Stimulated activated CD8-positive, alpha-beta memory T cell treated with anti-CD3 and anti-CD28 coated beads, Interleukin-12 subunit alpha, Interleukin-12 subunit beta, amount 100 ng/mL, for 1 hour (primary cell): ENCODE measurements at places on chromosomes 13 and 19.

DNA sequence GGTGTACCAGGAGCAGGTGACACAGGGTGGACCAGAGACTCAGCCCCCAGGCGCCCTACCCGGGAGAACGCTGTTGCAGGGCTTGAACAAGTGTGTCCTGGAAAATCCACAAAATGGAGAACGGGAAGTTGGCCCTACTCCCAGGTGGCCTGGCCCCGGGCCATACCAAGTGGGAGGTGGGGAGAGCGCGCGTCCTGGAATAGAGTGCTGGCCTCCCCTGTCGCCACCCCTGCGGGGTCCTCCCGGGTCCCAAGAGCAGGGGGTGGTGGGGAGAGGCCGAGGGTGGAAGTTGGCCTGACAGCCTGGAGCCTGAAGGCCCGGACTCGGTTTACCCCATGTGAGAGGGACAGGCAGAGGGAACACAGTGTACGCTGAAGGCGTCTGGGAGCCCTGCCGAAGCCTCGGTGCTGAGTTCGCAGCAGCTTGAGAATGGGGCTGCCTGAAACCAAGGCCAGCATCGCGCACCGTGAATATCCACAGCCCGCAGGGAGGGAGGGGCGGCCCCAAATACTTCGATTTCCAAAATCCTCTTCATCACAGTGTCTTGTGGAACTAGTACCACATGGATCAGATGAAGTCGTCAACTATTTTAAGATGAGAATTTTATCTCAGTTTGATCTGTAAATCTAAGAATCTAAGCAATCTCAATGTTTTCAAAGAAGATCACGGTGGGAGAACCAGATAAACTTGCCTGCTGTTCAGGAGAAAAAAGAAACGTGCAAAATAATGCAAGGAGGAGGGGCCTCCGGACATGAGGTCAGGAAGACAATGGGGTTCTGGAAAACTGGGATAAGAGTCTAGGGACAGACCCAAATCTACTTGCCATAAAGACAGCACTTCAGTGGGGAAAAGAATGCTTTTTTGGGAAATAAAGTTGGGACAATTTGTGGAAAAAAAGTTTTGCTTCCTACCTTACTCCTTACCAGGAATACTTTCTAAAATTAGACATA lies 10.4 kb upstream of the KLF16 start:
- DNase-seq = no peak

- no peak for DNase-seq
Observed at GRCh38 chr19:29596885-29597525, 9.1 kb upstream of the POP4 start.

- no peak for DNase-seq
Observed at GRCh38 chr19:12596927-12597548, 13.6 kb downstream of the ZNF490 start.

- no peak for DNase-seq
Observed at GRCh38 chr13:114035186-114035582, 61.3 kb upstream of the C13orf46 start.

DNA sequence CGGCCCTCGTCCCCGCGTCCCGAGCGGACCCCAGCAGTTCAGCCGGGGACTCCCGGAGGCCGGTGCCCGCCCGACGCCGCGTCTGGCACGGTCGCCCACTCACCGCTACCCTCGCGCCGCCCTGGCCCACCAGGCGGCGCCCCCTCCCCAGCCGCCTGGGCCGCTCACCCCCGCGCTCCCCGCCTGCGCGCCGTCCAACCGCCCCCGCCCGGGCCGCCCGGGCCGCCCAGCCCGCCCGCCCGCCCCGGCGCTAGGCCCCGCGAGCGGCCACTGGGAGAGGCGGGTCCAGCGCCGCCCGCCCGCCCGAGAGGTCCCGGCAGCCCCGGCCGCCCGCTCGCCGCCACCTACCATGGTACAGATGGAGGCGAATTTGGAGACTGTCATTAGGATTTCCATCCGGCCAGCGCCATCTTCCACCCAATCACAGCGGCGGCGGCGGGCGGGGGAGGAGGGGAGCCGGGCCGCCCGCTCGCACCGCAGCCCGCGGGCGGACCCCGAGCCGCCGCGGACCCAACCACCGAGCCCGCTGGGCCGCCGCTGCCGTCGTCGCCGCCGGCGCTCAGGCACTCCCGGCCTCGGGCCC lies at the start of gene USP12:
TSS of gene USP12 (minus strand) at position 568 of the 583 bp plus-strand sequence. CDS start at position 396, 172 bp downstream.
- no peak for DNase-seq

DNA sequence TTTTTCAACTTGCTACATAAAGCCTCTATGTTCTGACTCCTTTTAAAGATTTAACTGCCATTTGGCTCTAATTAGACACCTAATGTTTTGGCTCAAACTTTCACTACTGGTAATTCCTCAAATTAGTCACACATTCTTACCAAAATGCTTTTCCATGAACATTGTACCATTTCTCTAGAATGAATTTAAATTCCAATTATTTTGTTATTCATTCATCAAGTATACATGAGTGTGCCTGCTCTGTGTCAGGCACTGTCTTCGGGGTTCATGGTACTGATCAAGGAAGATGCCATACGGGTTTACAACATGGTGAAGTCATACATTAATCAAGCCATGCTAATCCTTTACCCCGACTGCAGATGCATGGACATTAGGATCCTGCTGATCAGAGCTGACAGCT lies 69.1 kb upstream of the POSTN start:
- DNase-seq = no peak

GRCh38 chr13:93963266-93964145 lies 516.0 kb downstream of the DCT start:
- DNase-seq = no peak

DNA sequence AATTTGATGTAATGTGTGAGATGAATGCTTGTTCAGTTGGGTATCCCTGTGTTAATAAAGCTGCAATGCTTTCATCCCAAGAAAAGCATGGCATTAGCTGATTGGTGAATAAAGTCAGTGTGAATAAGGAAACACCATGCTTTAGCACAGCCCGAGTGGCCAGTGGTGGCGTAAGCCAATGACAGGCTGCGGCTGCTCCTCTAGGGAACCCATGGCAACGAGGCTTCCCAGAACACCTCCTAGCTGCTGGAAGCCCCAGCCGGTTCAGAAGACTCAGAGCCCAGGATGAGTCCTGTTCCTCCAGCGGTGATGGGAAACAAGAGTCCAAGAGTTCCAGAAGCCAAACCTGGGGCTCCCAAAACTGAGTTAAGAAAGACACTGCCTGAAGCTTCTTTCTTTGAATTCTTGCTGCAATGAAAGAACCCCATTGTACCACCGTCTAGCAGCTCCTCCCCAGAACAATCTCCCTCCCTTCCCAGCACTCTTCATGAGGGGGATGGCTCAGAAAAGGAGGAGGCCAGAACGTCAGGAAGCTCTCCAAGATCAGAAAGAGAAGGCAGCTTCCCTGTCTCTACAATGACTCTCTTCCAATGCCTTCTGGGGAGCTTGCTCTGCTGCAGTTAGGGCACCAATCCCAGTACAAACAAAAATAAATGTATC lies 58.2 kb downstream of the TSHZ3 start:
- no peak for DNase-seq

DNA sequence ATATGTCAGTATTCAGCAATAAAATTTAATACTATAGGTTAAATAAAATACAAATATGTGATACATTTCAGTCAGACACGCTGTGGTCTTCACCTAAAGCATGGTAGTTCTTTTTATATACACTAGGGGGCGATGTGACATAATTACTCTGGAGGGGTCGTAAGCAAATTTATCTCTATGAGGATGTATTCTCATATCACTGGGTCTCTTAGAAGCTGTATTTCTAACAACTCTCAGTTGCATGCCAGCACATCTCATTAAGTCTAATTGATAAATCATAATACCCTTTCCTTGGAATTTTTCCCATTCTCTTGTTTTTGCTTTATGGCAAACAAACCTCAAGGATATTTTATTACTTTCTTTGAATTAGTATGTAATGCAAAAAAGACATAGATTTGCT lies 3.9 kb upstream of the PCDH17 start:
- DNase-seq = no peak

DNA sequence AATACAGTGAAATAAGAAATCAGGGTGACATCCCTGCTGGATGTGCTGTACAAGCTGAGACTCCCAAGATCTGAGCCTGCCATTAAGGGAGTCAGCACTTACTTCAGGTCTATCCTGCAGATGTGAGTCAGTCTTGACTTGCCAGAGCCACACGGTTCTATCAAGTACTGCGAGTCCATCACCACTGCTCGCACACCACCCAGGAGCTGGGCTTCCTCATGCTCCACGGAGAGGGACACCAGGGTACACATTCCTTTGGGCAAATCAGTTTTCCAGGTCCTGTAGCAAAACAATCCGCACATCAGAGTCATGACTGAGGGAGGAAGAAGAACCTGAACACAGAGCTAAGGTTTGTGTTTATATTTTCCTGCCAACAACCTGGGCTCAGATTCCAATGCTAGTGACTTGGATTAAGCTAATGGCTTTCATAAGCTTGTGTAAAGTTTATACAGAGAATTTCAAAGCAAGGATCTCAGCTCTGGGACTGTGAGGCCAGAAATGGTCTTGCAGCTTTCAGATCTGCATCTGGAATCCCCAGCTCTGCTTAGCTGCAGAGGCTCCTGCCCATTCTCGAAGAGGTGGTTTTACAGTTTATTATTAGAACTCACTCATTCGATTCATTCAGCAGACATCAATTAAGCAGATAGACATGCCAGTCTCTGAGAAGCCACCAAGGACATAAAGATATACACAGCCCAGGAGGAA lies 90.6 kb downstream of the KL start:
- DNase-seq = no peak

DNA sequence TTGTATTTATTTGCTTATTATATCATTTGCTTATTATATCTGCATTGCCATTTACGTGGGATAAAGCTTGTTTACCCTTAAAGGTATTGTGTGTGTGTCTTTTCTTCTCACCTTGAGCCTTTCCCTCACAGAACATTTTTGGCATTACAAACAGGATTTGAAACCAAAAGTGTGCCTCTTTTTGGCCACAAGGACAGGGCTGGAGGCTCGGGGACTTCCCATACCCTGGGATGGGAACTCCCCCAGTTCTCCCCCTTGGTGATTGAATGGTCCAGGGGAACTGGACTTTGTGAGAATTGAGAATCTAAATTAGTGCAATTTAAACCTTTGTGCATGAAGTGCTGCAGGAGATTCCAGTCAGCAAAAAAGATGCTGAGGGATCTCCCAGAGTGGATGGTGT lies 2.4 kb upstream of the ZNF506 start:
- DNase-seq = no peak

GRCh38 chr13:103866048-103866447 lies 799.8 kb upstream of the SLC10A2 start:
- DNase-seq = no peak

DNA sequence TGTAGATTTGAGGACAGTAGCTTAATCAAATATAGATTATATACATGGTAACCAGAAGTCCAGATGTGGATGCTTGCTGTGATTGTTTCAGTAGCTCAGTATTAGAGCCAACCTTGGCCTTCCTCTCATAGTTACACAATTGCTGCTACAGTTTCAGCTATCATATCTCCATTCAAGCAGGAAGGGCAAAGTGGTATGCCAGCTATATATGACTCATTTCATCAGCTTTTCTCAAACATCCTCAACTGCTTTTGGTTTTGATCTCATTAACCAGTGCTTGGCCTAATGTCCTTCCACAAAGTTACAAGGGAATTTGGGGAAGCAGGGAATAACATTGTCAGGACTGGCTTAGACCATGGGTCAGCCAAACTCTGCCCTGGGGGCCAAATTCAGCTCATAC lies 73.0 kb upstream of the MAB21L1 start:
- no peak for DNase-seq

- no peak for DNase-seq
Observed at GRCh38 chr13:112150352-112150751, 83.4 kb downstream of the SOX1 start.

DNA sequence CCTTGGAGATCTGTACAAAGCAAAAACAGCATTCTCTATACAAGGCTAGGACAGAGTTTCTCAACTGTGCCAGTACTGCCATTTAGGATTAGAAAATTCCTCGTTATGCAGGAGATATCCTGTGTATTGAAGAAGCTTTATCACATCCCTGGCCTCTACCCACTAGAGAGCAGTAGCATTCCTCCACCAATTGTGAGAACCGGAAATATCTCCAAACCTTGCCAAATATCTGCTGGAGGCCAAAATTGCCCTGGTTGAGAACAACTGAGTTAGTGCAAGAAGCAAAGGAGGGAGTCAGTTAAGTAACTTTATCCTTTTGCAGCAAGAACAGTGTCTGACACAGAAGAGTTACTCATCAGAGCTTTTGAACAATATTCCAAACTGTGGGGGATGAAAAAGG lies 16.2 kb upstream of the FREM2 start:
- DNase-seq = no peak

DNA sequence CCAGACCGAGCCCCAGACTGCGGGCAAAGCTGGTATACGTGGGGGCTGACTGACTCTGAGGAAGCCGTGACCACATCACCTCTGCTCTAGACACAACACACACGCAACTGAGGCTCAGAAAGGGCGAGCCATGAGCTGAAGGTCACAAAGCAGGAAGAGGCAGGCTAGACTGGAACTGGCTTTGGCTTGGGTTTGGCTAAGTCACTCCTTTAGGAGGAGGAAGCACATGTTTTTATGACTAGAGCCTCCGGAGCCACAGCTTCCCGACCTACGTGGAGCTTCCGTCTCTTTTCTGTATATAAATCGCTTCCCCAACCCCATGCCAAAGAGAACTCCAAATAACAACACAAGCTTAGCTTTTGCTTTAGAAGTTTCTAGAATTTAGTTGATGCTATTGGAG lies 48.0 kb downstream of the RFX2 start:
- no peak for DNase-seq

DNA sequence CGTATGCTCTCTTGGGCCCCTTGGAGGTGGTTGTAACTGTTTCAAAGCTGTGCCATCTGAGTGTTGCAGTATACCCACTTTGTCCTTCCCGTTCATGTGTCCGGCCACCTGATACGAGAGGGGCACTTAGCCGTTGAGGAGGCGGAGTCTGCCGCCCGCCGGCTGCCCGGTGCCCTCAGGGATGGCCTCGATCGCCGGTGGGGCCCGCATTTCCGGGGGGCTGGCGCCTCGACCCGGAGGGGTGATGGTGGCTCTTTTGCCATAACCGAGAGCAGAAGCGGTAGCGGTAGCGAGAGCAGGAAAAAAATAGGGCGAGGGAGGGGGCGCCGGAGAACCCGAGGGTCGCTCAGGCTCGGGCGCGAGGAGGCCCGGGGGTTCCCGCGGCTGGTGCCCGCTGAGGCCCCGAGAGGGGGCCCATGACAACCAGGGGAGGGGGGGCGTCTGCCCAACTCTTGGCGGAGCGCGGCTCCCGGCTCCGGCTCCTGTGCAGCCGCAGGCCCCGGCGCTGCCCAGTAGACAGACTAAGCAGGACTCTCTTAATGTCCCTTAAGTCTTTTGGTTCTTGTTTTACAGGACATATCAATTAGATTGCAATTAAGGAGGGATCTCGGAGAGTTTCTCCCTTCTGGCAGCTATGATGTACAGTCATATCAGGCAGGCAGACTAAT lies 342.7 kb upstream of the SGCG start:
- no peak for DNase-seq
